Right atrium auricular region (tissue), 2 donors: ENCODE measurements at places on chromosomes 6 and 20.

DNA sequence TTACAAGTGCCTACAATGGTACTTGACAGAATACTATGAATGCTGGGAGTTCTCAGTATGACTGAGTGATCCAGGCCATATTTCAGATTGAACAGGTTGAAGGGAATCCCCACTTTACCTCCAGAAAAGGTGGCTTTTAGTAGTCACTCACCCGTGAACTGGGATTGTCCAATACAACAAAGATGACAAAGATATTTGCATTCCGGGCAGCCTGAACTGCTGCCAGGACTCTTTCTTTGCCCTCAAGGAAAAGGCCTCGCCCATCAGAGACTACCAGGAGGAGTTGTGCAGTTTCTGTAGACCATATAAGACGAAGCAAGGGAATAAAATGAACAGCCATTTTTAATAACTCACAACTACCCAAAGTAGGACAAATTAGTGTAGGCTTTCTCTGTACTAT lies 6.3 kb upstream of the LYRM2 start:
- no peak overlapping the region for H3K27ac ChIP-seq
- no peak overlapping the region for H3K4me3 ChIP-seq
- DNase-seq, result no peak
- peaks cover 54% of the 10 kb centered on the region for H3K36me3 ChIP-seq
- no peaks in the 10 kb centered on the region for H3K27me3 ChIP-seq
- H3K4me1 ChIP-seq, result no peaks in the 10 kb centered on the region

- H3K36me3 ChIP-seq, result peaks cover 38% of the 10 kb centered on the region
- H3K27me3 ChIP-seq, result no peaks in the 10 kb centered on the region
- no peaks in the 10 kb centered on the region for H3K4me1 ChIP-seq
- H3K4me3 ChIP-seq, result no peak overlapping the region
These were observed 34.9 kb upstream of the ALDH8A1 start for GRCh38 chr6:134984821-134985220.

DNA sequence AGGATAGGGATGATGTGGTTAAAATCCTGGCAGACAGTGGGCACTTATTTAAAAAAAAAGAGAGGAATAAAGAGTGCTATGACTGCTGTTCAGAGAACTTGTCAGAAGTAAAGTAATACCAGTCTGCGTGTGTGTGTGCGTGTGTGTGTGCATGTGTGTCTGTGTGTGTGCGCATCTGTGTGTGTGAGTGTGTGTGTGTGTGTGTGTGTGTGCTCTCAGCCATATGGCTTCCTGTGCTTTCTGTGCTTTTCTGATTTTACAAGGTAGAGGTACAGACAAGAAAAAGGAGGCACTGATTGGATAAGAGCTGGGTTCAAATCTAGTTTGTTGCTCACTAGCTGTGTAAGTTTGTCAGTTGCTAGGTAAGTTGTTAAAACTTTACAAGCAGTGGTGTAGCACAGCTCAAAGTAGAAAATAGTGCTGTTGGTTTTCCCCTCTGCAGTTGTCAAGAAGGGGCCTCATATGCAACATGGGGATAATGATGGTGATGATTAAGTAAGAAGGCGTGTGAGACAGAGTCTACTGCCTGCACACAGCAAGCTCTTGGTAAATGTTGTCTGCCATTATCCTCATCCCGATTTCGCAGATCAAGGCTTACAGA lies 155.3 kb upstream of the ZNF217 start:
- no peak overlapping the region for H3K4me3 ChIP-seq
- H3K36me3 ChIP-seq, result no peaks in the 10 kb centered on the region
- H3K27ac ChIP-seq, result no peak overlapping the region
- DNase-seq, result no peak

GRCh38 chr6:154450498-154450897 lies 60.0 kb downstream of the CNKSR3 start:
- H3K27ac ChIP-seq, result no peak overlapping the region
- peaks cover 30% of the 10 kb centered on the region for H3K4me1 ChIP-seq
- no peaks in the 10 kb centered on the region for H3K27me3 ChIP-seq
- H3K4me3 ChIP-seq, result no peak overlapping the region
- H3K36me3 ChIP-seq, result no peaks in the 10 kb centered on the region
- DNase-seq, result no peak

DNA sequence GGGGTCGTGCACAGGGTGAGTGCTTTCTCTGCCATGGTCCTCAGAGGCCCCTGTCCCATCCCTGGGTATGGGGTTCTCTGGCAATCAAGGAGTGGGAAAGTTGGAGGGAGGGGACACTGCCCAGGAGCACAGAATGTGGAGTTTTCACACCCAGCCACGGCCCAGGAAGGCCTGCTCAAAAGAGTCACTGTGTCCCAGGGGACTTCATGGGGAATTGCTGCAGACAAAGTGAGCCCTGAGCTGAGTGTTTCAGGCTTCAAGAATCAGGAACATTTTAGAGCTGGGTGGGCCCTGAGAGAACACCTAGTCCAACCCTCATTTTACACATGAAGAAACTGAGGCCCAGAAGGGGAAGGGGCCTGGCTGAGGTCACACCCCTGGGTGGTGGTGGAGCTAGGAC lies 5.7 kb downstream of the MAPK13 start:
- no peak overlapping the region for H3K4me3 ChIP-seq
- no peak for DNase-seq
- no peaks in the 10 kb centered on the region for H3K36me3 ChIP-seq
- H3K27me3 ChIP-seq, result no peaks in the 10 kb centered on the region
- H3K4me1 ChIP-seq, result no peaks in the 10 kb centered on the region

DNA sequence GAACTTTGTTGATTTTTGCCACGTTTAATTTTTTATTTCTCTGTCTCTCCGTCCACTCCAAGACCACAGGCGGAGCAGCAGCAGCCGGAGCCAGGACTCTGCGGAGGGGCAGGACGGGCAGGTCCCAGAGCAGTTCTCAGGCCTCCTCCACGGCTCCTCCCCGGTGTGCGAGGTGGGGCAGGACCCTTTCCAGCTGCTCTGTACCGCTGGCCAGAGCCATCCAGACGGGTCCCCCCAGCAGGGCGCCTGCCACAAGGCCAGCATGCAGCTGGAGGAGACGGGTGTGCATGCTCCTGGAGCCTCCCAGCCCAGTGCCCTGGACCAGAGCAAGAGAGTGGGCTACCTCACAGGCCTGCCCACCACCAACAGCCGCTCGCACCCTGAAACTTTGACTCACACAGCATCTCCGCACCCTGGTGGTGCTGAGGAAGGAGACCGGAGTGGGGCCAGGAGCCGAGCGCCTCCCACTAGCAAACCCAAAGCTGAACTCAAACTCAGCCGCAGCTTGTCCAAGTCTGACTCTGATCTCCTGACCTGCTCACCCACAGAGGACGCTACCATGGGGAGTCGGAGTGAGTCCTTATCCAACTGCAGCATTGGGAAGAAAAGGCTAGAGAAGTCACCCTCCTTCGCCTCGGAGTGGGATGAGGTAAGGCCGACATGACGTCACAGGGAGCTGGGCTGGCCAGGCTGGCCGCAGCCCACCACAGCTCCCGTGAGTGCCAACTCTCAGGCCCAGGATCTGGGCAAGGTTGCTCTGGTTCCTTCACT lies 123.5 kb downstream of the TCP11 start:
- no peaks in the 10 kb centered on the region for H3K4me1 ChIP-seq
- DNase-seq, result peak; percentile 81
- H3K4me3 ChIP-seq, result peak overlapping the region; percentile 43
- peak overlapping the region; percentile 90 for H3K27ac ChIP-seq
- H3K36me3 ChIP-seq, result no peaks in the 10 kb centered on the region

- H3K36me3 ChIP-seq, result no peaks in the 10 kb centered on the region
- H3K27me3 ChIP-seq, result no peaks in the 10 kb centered on the region
- H3K4me3 ChIP-seq, result no peak overlapping the region
- no peak overlapping the region for H3K27ac ChIP-seq
- H3K4me1 ChIP-seq, result no peaks in the 10 kb centered on the region
- DNase-seq, result no peak
These were observed 35.9 kb downstream of the ANKRD60 start for GRCh38 chr20:58192567-58192966.
